Activated T-helper 2 cell treated with anti-CD3 and anti-CD28 coated beads, Interferon-gamma antibody, Interleukin-2, Interleukin-4, amounts not matched to agents 10 μg/mL and 5 μg/mL and 100 μg/mL, durations not matched to agents 14 hours and 24 hours and 36 hours (primary cell): ENCODE measurements at places on chromosomes 4 and X. TPM values are rescaled to one million over a fixed set of nuclear protein-coding genes. Genes with fewer than 3 reads are reported as not detected.

DNA sequence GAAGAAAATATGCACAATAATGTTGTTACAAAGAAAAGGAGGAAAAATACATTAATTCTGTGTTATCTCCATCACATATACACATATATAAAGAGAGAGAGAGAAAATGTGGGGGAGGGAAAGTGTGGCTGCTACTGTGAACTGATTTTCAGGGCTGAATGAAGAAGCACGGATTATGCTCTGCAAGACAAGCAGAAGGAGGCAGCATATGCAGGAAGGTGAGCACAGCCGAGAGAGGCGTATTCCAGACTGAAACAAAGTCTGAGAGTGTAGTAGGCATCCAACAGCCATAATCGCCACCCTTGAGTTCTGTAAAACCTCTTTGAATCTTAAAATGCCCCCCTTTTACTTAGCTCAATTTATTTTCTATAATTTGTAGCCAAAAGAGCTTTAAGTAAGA, 1081.8 kb upstream of the GRID2 start:
- DNase-seq, result no peak

DNA sequence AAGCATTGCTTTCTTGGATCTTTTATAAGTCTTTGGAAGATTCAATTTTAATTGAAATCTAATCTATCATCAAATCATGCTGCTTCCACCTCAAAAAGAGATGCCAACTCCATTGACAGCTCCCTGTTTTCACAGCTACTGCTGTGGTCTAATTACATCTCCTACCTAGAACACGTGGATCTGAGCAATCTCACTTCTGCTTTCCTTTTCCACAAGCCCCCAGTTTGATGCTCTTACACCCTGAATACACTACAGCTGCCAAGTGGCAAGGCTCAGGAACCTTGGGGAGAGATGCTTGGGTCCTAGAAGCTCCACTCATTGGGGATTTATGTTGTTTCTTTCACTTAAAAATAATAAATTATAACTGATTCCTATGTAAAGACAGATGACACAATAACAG, 172.0 kb downstream of the CFAP299 start:
- DNase-seq, result no peak

GRCh38 chr4:186759990-186760389, 36.3 kb upstream of the FAT1 start:
- no peak for DNase-seq

DNA sequence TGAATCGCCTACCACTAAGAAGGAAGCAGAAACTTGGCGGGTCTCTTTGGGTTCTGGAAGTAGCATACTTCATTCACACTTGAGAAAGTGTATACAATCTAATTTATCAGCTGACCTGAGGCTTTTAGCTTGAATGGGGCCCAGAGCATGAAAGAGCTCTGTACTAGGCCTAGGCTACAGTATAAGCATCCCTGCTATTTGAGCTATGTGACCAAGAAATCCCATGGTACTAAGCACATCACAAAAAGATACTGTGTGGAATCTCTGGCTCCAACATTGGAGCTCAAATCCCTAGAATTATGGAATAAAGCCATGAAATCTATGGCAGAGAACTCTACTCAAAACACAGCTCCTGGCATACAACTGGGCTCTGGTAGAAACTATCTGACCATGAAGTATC, 43.9 kb upstream of the CCDC149 start:
- DNase-seq, result no peak

Gene DCAF4L1
- 0.11 and 0.18 TPM in 2 replicates for total RNA-seq

Gene CABS1
- total RNA-seq, result not detected in 2 replicates

GRCh38 chr4:24915121-24915922, 2.5 kb upstream of the CCDC149 start:
- DNase-seq, result no peak

DNA sequence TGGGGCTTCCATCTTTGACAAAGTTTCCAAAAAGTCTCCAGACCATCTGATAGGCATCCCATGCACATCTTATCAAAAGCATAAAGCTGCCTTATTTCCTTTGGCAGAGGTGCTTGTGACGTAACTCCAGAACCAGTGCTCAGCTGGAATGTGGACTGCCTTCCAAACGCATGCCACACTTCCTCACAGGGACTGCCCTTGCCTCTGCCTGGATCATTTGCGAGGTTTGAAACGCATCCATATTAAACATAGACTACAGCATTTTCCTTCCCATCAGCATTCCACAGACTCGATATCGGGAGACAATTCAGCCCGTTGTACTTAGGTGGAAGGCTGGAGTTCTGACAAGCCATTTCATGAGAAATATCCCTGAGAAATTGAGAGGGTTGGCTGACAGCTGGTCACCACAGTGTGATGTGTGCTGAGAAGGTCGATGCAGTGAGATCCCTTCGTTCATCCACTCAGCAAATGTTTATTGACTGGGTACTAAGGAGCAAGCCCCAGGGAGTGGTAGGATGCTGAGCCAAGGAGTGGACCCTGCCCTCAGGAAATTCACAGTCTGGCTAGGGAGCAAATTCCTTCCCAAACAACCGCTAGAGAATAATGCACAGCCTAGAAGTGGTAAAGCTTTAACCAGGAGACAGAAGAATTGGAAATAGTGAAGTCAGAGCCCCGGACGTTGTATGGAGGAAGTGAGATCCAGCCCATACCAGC, 376.0 kb downstream of the BCOR start:
- DNase-seq, result no peak

DNA sequence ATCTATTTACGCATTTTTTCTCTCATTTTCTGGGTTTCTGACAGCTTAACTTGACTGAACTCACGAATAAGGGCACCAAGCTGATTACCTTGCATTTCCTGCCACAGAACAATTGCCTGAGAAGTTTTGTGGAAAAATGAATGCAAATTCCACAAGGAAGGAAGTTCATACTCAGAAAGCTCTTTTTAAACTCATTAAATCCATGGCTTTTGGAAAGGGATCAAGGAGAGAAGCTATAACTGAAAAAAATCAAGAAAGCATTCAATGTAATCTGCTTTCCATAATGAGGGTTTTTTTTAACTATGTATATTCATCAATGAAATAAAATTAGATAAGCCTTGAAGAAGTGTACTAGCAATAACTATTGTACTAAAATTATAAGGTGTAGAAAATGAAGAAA, 252.5 kb downstream of the GPM6A start:
- no peak for DNase-seq

DNA sequence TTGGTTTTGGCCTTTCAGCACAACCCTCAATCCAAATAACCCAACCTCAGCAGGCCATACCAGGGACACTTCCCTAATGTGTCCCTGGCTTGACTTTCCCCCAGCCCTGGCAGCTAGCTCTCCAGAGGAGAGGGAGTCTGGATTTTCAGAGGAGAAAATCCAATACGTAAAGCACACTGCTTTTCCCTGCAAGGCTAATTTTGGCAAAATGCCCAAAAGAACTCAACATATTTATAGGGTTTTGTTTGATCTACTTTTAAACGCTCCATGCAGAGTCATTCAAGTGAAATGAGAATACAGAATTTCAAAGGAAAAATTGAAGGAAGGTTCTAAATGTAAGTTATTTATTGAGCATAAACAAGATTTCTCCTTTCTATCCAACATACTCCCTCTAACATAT, 167.2 kb downstream of the SH3KBP1 start:
- no peak for DNase-seq

DNA sequence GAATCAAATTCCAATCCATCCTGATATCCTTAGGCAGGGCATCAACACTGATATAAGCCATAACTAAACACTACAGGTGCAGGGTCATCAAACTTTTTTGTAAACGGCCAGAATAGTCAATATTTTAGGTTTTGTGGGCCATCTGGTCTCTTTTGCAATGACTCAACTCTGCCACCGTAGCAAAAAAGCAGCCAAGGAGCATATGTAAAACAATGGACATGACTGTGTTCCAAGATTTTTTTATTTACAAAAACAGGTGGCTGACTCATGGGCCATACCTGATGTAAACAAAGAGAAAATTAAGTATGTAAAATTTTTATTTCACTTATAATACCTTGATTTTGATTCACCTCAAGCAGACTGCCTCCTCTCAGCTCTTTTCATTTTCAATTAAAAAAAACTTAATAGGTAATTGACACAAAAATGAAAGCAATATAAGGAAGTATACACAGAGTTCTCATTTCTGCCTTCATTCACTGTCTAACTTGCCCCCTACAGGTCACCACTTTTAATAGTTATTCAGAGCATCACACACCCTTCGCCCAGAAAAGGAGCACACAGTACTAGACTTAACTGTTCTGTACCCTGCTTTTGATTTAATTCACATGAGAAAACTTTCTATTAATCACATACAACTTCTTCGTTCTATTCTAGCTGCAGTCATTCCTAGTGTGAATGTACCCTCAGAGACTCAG, 35.3 kb upstream of the GPM6B start:
- DNase-seq, result no peak

Gene FRG2
- not detected in 2 replicates for total RNA-seq

Gene SMPX
- total RNA-seq, result not detected in 2 replicates

Gene MAGEB2
- total RNA-seq, result not detected in 2 replicates

DNA sequence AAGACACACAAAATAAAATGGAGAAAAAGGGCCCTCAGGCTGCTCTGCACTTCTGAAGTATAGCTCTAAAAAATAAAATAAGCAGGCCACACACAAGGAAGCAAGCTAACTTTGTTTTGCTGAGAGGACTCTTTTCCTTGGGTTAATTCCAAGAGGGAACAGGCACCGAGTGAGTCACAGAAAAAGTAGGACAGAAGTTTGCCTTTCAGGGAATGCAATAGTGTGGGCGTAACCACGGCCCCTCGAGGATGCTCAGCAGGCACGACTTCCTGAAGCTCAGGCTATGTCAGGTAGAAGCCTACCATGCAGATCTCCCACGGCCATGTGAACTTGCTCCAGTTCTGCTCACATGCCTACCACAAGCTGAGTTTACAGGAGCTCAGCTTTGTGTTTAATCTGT, 22.1 kb downstream of the PPP1R2C start:
- DNase-seq, result no peak

DNA sequence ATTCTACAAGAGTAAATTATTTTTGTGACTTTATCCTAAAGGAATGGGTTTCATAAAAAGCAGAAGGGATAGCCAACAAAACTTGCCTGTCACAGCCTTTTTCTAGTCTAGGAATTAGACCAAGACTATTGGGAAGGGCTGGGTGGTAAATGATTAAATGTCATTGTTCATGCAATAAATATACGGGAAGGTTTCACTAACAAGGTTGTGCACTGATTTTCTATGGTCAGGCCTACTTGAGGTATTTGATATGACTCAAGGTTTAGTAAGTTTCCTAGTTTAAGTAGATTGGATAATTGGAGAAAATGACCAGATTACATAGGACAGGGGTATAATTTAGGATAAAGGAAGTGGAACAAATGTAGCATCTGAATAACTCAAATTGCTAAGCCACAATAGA, 249.1 kb upstream of the BMP3 start:
- no peak for DNase-seq

DNA sequence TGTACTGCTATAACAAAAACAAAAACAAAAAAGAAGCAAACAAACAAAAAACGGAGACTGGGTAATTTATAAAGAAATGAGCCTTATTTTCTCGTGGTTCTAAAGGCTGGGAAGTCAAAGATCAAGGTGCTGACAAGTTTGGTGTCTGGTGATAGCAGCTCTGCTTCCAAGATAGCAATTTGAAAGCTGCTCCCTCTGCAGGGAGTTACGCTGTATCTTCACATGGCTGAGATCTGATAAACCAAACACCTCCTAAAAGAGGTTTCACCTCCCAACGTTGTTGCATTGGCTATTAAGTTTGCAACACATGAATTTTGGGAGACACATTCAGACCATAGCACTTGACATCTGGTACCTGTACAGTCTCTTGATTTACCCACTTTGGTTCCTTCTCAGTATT, 854.2 kb downstream of the CENPC start:
- no peak for DNase-seq

- DNase-seq, result no peak
Observed at GRCh38 chr4:136369073-136369472, 1163.2 kb downstream of the PCDH18 start.

- DNase-seq, result no peak
Observed at GRCh38 chrX:150841456-150842197, 56.8 kb downstream of the CD99L2 start.

DNA sequence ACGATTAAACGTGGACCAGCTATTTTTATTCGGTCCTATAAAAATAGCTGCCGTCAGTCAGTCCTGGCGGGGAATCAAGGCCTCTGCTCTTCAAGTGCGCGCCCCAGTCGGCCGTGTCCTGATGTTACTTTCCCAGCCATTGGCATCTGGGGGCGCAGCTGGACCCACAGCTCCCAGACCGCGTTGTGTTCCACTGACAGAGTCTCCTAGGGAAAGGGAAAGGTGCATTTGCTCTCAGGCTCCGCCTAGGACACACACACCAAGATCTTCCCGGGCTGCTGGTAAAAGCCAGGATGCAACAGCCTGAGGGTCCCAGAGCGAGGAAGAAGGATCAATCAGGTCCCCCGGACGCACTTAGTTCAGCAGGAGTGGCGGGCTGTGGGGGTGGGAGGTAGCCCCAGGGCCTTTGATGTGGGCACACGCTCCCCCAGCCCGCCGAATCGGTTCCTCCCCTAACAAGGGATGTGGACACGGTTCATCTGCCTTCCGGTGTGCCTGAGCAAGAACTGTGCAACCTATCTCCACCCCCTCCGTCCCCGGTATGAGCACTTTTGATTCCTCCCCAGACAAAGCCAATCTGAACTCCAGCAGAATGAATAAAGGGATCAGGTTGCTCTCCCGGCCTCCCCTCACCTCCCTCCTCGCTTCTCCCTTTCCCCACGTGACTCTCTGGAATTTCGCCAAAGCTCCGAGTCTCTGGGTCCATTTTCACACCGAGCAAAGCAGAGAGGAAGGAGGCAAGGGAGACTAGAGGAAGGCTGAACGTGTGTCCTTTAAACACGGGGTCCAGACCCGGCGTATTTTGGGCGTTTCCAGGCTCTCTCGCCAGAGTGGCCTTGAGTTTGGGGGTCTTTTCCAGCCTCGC, 626 bp upstream of the FRAS1 start:
- DNase-seq, result peak; percentile 10

DNA sequence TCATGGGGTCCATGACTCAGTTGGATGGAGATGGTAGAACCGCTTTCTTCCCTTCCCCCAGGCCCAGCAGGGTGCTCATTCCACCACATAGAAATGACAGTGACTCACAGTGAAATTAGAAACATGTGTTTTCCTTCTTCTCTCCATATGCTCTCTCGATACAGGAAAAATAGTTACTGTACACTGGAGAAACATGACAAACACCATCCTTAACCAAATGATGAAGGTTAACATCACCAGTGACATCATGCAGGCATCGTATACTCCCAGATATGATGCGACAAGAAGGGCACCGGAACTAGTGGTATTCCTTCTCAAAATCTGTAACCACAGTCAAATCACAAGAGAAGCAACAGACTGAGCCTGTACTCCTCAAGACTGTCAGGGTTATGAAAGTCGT, 11.7 kb upstream of the RAB40A start:
- no peak for DNase-seq

GRCh38 chrX:22163326-22163725, 109.4 kb upstream of the CBLL2 start:
- no peak for DNase-seq

DNA sequence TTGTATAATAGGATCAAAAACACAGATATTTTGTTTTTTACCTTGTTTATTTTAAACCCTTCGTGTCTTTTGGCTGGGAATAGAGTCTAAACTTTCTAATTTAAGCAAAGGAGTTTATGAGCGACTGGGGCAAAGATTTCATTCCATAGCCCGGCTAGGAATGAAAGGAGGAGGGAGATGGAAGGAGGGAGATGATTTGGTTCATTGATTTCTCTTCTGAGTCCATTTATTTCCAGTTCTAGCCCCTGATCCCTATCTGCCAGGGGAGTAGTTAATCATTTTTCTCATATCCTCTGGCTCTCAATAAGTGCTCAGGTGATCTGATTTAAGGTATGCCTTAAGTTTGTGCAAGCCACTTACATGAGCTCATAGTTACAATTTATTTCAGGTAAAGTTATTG, 120.0 kb downstream of the SPRY1 start:
- no peak for DNase-seq
